CD4-positive, CD25-positive, alpha-beta regulatory T cell (primary cell): ENCODE measurements at places on chromosomes 7 and 10. TPM values are rescaled to one million over a fixed set of nuclear protein-coding genes. Genes with fewer than 3 reads are reported as not detected.

Gene ACTL6B
- not detected for polyA plus RNA-seq

Gene SLC13A1
- not detected for polyA plus RNA-seq

Gene AUTS2
- 3.0 TPM for polyA plus RNA-seq

Gene LIPK
- polyA plus RNA-seq = not detected

Gene GAD2
- not detected for polyA plus RNA-seq

Gene RHBDD2
- polyA plus RNA-seq = 118 TPM

Gene LRGUK
- not detected for polyA plus RNA-seq

Gene LLCFC1
- not detected for polyA plus RNA-seq

Gene ZNF438
- 2.3 TPM for polyA plus RNA-seq

Gene RGR
- not detected for polyA plus RNA-seq

Gene FAM131B
- polyA plus RNA-seq = 0.14 TPM

Gene ZMIZ2
- polyA plus RNA-seq = 4.2 TPM

Gene CTTNBP2
- polyA plus RNA-seq = not detected

Gene HYCC1
- polyA plus RNA-seq = 19.7 TPM

Gene SFMBT2
- 1.3 TPM for polyA plus RNA-seq

Gene GPER1
- polyA plus RNA-seq = not detected

Gene CYP26A1
- not detected for polyA plus RNA-seq

Gene MACC1
- not detected for polyA plus RNA-seq

Gene AGMO
- not detected for polyA plus RNA-seq

Gene GATA3
- 32.9 TPM for polyA plus RNA-seq

Gene ZNF488
- polyA plus RNA-seq = not detected

Gene NUTM2E
- not detected for polyA plus RNA-seq

Gene EN2
- not detected for polyA plus RNA-seq

Gene LARP4B
- polyA plus RNA-seq = 32.1 TPM

Gene LHPP
- 29.2 TPM for polyA plus RNA-seq

Gene SPAG6
- not detected for polyA plus RNA-seq

Gene BMS1
- 8.6 TPM for polyA plus RNA-seq

Gene GNGT1
- not detected for polyA plus RNA-seq

Gene OR2A1
- 0.20 TPM for polyA plus RNA-seq

Gene C10orf62
- polyA plus RNA-seq = not detected

Gene IDI2
- polyA plus RNA-seq = not detected

Gene MYL10
- not detected for polyA plus RNA-seq

Gene NUP205
- polyA plus RNA-seq = 27.3 TPM

Gene FANK1
- 21.1 TPM for polyA plus RNA-seq

Gene ANKRD22
- polyA plus RNA-seq = 0.20 TPM

Gene TTYH3
- polyA plus RNA-seq = 0.56 TPM

Gene CALHM3
- not detected for polyA plus RNA-seq

Gene MGMT
- polyA plus RNA-seq = 36.0 TPM

Gene CFAP69
- polyA plus RNA-seq = not detected

Gene OR2A7
- polyA plus RNA-seq = 0.98 TPM

Gene NOS3
- 8.8 TPM for polyA plus RNA-seq

Gene CHRM2
- not detected for polyA plus RNA-seq

Gene BEND7
- polyA plus RNA-seq = not detected

Gene HSPA12A
- polyA plus RNA-seq = 1.8 TPM

Gene RHOBTB1
- not detected for polyA plus RNA-seq

Gene GSAP
- polyA plus RNA-seq = 3.2 TPM

Gene EPHA1
- 10.3 TPM for polyA plus RNA-seq

Gene GNAT3
- not detected for polyA plus RNA-seq

Gene IFIT3
- polyA plus RNA-seq = 13.8 TPM

Gene PRKCQ
- polyA plus RNA-seq = 70.3 TPM

Gene AMPH
- polyA plus RNA-seq = 0.10 TPM

Gene ARL4A
- 40.8 TPM for polyA plus RNA-seq

Gene UPK3B
- polyA plus RNA-seq = not detected

Gene SGCE
- 0.14 TPM for polyA plus RNA-seq

Gene SYT15B
- polyA plus RNA-seq = not detected

Gene FGFR2
- 0.32 TPM for polyA plus RNA-seq

Gene NHLRC2
- 7.2 TPM for polyA plus RNA-seq

Gene GRM8
- polyA plus RNA-seq = not detected
